ENCODE measurements at places on chromosomes 7 and 10.
A peak's percentile ranks its signal among the peaks of the same experiment; 100 is the strongest.

DNA sequence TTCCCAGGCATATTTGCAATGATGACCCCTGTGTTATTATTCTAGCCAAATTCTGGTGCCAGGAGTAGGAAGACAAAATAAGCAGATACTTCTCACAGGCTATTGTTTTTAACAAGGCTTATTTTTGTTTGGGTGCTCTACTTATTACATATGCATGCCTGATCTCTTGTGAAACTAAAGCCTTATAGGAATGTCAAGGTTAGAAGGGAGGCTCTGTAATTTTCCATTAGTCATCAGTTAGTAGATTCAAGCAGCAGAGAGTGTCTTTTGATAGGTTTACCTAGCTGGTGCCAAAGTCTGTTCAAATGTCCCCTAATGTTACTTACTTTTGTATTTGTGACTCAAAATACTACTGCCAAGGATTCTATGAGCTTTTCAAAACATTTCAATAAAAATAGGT lies 11.7 kb upstream of the TMEM106B start:
- peaks cover 20% of the 10 kb centered on the region for H3K27me3 ChIP-seq
- H3K27ac ChIP-seq, result no peak overlapping the region
- no peak for DNase-seq
- no peak overlapping the region for H3K4me3 ChIP-seq
- H3K4me1 ChIP-seq, result no peaks in the 10 kb centered on the region

- no peak for DNase-seq
- no peaks in the 10 kb centered on the region for H3K27me3 ChIP-seq
- H3K27ac ChIP-seq, result no peak overlapping the region
Observed at GRCh38 chr10:128522551-128523308, 396.5 kb upstream of the MKI67 start.

GRCh38 chr7:70390251-70390650 lies 741.7 kb upstream of the GALNT17 start:
- H3K4me1 ChIP-seq, result no peaks in the 10 kb centered on the region
- H3K27me3 ChIP-seq, result no peaks in the 10 kb centered on the region
- DNase-seq, result no peak

- peaks cover 2% of the 10 kb centered on the region for H3K4me1 ChIP-seq
- H3K27ac ChIP-seq, result no peak overlapping the region
- H3K36me3 ChIP-seq, result no peaks in the 10 kb centered on the region
- DNase-seq, result no peak
- H3K27me3 ChIP-seq, result peaks cover 29% of the 10 kb centered on the region
Observed at GRCh38 chr10:88499569-88500470, 83.3 kb downstream of the RNLS start.

DNA sequence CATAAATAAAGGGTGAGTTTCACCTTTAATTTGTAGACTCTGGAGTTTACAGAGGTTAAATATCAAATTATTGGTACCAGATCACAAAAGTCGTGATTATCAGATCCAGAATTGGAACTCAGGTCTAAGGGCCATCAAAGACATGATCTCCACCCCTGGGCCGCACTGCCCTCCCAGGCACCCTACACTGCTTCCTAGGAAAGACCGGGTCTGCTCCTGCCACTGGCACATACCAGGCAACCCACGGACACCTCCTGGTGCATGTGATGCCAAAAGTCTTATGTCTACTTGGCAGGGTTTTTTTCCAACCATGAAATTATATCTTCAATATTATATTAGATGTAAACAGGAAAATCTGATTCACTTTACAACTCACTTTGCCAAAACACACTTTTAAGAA lies 452.8 kb downstream of the PTPRN2 start:
- H3K27ac ChIP-seq, result no peak overlapping the region
- H3K4me3 ChIP-seq, result no peak overlapping the region
- no peaks in the 10 kb centered on the region for H3K36me3 ChIP-seq
- no peak for DNase-seq
- no peaks in the 10 kb centered on the region for H3K4me1 ChIP-seq

DNA sequence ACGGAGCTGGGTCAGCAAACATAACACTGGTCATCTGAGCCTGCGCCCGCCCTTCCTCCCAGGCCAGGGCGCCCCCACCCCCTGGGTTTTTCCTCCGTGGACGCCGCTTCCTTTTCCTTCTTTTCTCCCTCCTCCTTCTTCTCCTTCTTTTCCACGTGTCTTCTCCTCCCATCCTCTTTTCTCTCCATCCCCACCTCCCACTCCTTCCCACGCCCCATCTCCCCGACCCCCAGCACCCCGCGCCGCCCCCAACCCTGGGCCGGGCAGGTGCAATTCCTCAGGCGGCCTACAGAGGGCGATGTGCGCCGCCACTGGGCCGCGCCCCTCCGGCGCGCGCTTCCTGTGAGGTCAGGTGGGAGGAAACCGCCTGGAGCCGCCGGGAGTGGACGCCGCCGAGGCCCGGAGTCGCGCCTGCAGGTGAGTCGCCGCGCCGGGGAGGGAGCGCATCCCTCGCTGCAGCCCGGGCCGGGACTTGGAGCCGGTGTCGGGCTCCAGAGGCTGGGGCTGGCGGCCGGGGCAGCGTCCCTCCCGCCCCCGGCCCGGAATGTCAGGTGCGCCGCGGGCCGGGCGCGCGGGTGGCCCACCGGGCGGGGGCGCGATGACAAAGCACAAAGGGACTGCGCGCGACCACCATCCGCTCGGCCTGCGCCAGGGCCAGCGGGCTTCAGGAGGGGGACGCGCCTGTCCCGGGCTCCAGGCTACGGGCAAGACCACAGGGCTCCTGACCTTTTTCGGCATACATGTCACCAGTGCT lies at the start of gene FAM241B:
Gene FAM241B, plus strand, starts transcription at position 351 of the 754 bp plus-strand sequence. CDS start 1,497 bp downstream, outside the sequence.
- H3K27me3 ChIP-seq, result peaks cover 4% of the 10 kb centered on the region
- H3K4me3 ChIP-seq, result peak within 1 kb of the TSS; percentile 69
- H3K4me1 ChIP-seq, result peaks cover 3% of the 10 kb centered on the region
- DNase-seq, result peak; percentile 71
- no peak within 1 kb of the TSS for H3K27ac ChIP-seq

All from activated T-helper 2 cell treated with anti-CD3 and anti-CD28 coated beads, Interferon-gamma antibody, Interleukin-2, Interleukin-4, amounts not matched to agents 10 μg/mL and 5 μg/mL and 100 μg/mL, durations not matched to agents 14 hours and 24 hours and 36 hours (primary cell).